ENCODE measurements at places on chromosomes 4 and X. TPM values are rescaled to one million over a fixed set of nuclear protein-coding genes. Genes with fewer than 3 reads are reported as not detected.

Gene ADH1B
- not detected for total RNA-seq

Gene UCP1
- total RNA-seq, result not detected

DNA sequence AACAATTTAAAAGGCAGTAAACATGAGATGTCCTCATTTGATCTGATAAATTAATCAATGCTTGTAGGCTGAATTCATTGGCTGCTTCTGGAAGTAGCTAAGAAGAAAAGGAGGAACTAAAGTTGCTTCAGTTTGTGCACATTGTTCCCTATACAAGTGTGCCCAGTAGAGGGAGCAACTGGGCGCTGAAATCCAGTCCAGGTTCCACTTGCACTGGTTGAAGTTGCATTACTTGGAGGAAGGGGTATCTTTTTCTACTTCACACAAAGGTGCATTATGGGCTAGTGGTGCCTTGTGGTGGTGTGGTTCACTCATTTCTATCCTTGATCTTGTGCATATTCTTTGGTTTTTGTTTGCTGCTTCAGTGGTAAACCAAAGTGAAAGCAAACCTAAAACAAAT is 67.9 kb upstream of the SOX3 start:
- peak; percentile 39 for DNase-seq

GRCh38 chr4:114180481-114180880 is 201.0 kb upstream of the ARSJ start:
- DNase-seq, result peak; percentile 27

GRCh38 chr4:164890691-164891090 is 13.7 kb downstream of the APELA start:
- no peak for DNase-seq

DNA sequence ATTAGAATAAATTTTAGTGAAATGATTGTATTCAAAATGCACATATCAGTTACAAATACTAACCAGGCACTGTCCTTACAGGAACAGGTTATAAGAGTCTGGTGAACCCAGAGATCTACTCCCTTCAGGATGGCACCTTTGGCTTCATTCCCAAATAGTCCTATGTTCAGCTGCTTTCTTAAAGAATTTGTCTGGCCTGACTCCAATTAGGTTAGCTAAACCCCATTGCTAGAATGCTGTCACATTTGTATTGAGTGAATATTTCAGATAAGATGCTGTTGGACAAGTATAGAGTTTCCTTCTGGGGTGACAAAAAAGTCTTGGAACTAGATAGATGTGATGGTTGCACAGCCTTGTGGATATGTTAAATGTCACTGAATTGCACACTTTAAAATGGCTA is 69.4 kb downstream of the EFHC2 start:
- DNase-seq, result no peak

Gene BEND2
- not detected for total RNA-seq

- DNase-seq, result no peak
Observed at GRCh38 chr4:118755438-118756226, 70.4 kb downstream of the METTL14 start.

Gene IL13RA2
- 143 TPM for total RNA-seq

Gene F11
- total RNA-seq, result not detected

DNA sequence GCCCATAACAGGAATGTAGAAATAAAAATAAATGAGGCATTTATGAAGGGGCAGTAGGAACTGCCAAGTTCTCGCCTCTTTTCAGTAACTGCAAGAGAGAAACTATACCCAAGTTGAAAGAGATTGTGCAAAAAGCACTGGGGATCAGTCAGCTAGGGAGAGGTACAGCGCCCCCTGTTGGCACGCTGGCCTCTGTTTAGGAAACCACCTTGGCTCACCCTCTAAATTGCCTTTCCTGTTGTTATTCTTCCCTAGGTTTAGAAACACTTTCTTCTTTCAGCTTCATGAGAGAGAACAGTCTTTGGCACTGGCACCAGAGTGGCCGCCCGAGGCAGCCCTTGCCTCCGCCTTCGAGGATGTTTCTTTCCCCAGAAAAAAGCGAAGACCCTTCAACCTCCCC is 348.5 kb downstream of the MID1IP1 start:
- DNase-seq, result peak; percentile 13

- DNase-seq, result no peak
Observed at GRCh38 chr4:152112190-152112589, 351.4 kb upstream of the GATB start.

DNA sequence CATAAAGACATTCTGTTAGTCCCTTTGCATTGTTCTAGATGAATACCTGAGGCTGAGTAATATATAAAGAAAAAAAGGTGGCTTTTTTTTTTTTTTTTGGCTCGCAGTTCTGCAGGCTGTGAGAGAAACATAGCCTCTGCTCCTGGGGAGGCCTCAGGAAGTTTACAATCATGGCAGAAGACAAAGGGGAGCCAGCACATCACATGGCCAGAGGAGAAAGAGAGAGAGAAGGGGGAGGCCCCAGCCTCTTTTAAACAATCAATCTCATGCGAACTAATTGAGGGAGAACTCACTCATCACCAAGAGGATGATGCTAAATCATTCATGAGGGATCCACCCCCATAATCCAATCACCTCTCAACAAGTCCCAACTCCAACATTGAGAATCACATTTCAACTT is 364.0 kb upstream of the EPHA5 start:
- no peak for DNase-seq

Gene CDX4
- not detected for total RNA-seq

- DNase-seq, result no peak
Observed at GRCh38 chr4:68167706-68168105, 38.0 kb upstream of the TMPRSS11F start.

GRCh38 chrX:14354521-14354920 is 174.8 kb upstream of the GLRA2 start:
- DNase-seq, result peak; percentile 49

DNA sequence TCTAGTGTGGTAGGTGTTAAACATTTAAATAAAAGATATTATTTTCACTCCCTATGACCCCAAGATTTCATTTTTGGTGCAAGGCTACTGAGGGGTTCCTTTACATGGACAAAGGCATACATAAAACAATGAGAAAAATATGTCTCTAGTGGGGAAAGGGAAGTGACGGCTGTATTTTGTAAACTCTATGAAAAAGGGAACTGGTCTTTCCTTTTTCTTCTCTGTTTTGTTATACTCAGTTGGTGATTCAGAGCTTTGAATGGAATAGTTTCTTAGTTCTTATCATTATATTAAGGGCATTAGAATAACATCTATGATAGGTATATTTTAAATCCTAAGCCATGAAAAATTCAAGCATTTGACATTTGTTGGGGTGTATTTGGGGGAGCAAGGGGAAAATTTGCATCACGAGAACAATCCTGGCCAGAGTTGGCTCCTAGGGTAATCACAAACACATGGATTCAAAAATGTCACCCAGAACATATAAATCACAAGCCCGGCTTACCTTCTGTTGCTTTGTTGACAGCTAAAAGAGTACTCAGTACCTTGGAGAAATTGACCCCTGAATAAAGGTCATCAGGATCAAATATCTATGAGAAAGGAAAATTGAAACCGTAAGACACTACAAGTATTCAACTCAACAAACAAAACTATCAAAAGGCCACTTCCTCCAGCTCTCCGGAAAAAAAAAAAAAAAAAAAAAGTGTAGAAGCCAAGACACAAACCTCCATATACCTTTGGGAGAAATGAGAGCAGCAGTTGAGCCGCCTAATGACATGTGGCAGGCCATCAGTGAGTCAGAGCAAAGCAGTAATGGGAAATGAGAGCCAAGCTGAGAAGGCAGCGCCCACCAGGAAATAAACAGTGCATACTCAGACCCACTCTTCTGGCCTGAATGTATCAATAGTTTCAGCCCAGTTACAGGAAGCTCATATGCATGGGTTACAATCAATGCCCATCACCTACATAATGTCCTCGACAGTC is 33.4 kb downstream of the ARHGEF6 start:
- DNase-seq, result peak; percentile 52

DNA sequence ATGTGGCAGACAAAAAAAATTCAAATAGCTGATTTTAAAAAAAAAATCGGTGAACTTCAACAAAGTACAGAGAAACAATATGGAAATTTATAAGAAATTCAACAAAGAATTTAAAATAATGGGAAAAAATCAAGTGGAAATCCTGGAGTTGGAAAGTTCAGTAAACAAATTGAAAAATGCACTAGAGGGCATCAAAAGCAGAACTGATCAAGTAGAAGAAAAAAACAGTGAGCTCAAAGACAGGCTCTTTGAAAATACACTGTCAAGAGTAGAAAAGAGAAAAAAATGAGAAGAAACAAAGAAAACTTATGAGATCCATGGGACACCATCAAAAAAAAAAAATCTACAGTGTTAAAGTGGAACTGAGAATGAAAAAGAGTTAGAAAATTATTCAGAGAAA is 19.6 kb upstream of the FRG1 start:
- DNase-seq, result no peak

DNA sequence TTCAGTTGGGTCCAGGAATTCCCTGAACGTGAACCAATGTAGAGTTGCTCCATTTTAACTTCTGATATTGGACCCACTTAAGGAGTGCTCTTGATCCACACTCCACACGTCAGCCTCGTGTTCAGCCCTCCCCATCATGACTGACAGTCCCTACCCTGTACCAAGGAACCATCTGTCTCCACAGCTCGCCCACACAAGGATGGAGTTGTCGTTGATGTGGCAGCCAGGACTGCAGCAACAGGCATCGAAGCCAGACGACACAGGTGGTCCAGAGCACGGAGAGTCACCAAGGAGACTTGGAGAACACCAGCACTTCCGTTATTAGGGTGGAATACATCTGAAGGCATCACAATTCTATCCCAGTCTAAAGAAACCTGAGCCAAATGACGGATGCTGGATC is 472.1 kb upstream of the NR3C2 start:
- no peak for DNase-seq

Gene ARHGAP6
- 0.44 TPM for total RNA-seq

Gene GC
- total RNA-seq, result not detected

- DNase-seq, result no peak
Observed at GRCh38 chr4:41852229-41852628, 83.0 kb upstream of the TMEM33 start.

DNA sequence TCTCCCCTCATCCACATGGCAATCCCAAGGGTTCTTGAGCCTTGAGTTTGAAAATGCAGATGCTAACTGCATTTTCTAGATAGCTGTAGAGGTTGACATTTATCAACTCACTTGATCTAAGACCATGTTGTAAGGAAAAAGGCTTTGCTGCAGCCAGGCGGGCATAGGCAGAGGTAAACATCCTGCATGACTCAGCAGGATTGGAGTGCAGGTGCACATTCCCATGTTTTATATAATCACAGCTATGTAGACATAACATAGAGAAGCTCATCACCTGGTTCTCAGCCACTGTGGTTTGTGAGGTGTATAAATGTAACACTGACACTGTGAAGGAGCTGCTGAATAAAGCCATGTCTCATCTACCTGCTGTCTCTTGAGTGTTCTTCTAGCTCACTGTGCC is 62.3 kb upstream of the PDE5A start:
- DNase-seq, result peak; percentile 43

Data from M059J (cell line).